Brain microvascular endothelial cell (primary cell): ENCODE measurements at places on chromosomes 6 and 20.

GRCh38 chr6:163543321-163543720, 128.8 kb downstream of the QKI start:
- DNase-seq = no peak

DNA sequence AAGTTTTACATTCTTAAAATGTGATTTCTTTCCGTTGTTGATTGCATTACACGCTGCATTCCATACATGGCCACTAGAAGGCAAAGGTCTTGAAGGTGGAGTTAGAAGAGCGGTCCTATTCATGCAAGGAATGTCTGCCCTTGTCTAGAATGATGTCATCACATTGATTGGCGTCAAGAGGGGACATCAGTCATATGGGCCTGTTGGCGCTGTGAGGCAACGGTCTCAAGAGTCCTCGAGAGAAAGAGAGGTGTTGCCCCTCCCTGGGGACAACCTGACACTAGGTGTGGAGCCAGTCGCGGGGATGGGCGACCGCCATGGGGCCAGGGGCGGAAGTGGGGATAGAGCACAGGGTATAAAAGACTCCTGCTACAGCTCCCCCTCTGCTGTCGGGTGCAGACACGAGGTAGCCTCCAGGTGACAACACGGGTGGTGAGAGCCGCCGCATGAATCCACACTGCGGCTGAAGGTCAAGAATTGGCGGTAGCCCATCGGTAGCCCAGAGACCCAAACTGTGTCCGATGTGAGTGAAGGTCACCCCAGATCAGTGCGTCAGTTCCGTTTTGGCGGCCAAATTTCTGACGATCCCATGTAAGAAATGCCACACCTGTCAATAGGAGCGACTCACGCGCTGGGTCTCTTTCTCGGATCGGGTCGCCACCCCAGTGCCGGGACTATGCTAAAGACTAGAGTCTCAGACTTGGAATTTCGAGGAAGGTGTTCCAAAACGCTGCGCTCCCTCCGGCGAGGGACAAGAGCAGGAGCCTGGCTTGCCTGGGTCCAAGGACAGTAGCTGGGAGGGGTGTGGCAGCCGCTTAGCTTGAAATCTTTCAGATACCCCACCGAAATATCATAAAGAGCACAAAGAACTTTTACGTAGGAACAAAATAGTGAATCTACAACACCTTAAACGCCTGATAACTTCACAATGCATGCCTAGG, 93.2 kb upstream of the ZNF184 start:
- DNase-seq = no peak

DNA sequence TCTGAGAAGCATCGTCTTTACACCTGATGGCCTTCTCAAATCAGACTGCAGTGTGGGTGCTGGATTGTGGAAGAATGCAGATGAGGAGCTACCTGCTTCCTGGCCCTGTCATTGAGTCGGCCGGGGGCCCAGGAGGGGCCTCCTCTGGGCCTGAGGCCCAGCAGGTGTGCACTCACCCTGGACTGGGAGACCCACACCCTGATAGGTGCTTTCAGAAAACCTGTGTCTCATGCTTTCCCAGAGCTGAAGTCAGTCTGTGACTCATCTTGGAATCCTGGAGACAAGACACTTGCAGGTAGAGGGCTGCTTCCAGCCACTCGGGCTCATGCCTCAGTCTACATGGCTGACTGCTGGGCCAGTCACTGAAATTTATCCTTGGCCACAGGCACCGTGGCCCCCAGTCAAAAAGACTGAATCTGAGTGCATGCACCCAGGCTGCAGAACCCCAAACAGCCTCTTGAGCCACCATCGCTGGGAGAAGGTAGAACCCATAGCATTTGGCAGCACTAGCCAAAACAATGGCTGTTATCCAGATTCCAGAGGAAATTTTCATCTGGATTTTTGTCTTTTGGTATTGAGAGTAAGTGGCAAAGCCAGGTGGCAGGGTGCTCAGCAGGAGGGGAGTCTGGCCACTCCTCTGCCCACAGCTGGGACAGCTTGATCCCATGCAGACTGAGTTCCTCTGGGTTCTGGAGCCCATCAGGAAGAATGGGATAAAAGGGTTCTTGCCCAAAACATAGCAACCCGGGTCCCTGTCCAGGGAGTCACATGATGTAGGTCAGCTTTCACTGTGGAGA, 182.0 kb upstream of the CST7 start:
- no peak for DNase-seq

DNA sequence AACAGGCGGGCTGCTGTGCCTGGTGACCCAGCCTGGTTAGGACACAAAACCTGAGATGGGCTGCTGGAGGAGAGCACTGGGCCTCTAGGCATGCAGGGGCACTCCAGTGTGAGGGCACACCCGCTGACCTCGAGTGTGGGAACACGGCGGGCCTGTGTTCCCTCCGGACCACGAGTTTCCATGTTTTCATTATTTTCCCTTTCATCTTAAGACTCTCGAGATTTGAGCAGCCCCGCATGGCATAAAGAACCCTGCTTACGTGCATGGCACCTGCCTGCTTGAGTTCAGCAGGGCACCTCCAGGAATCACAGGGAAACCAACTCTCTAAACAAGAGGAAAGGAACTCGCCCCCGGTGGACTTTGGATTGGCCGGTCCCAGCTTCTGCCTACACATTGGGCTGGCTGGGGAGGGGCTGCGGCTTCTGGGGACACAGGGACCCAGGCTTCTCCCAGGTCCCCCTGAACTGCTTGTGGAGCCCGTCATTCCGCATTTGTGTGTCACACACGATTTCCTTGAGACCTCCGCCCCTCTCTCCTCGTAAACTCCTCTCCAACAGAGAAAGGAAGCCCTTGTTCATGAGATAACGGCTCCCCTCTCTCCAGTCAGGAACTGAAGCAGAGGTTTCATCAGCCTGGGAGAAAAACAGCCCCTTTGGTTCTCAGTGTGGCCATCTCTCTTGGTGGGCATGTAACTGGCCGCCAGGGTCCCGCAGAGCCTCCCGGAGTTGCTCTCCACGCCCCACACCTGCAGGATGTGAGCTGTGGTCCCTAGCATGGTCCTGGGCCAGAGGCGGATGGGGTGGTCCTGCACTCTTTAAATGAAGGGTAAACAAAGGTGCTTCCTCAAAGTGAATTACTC, 181.8 kb downstream of the TTLL2 start:
- no peak for DNase-seq

DNA sequence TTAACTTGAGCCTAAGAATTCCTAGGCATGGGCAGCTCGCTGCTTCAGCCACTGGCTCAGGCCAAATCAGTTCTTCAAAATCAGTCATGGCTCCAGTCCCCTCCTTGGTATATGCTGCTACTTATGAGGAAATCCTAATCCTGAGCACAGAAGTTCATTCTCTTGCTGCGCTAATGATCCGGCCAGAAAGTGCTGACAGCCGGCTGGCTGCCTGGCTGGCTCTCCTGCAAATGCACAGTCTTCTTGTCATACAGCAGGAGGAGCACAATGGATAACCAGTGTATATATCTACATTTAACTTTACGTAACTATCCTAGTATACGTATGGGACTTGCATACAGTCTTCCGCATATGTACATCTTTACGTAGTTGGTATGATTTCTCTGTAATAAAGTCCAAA, 500.8 kb downstream of the PRKN start:
- DNase-seq = no peak

DNA sequence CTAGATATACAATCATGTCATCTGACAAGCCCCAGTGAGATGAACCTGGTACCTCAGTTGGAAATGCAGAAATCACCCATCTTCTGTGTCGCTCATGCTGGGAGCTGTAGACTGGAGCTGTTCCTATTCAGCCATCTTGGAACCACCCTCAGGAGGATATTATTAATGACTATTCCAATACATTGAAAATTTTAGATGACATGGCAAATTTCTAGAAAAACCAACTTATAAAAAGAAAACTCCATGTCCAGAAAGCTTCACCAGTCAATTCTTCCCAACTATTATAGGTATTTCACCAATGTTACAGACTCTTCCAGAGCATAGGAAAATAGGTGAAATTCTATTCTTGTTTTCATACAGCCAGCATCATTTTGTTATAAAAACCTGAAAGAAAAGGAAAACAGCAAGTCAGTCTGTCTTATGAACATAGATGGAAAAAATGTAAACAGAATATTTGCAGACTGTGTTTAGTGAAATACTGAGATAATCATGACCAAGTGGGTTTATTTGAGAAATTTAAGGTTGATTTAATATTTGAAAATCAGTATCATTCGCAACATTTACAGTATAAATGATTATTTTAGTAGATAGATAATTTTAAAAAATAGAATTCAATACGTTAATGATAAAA, 43.3 kb downstream of the ATRN start:
- DNase-seq = no peak

- DNase-seq = no peak
Observed at GRCh38 chr6:34332251-34333198, 59.9 kb downstream of the NUDT3 start.

DNA sequence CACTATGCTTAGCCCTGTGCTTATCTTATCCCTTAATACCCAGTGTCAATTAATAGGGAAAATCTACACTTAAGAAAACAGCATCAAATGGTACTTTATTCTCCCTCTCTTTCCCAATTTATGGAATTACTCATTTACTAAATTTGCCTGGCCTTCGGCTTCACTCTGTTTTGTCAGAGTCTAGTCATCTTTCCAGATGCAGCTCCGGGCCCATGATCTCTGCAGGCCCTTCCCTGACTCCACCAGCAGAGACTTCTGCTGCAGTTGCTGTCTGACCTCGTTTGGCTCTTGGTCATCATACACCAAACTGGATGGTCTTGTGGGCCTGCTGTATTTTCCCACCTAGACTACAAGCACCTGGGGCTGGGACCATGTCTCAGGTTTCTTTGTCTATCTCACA, 27.4 kb downstream of the MRS2 start:
- DNase-seq = no peak

DNA sequence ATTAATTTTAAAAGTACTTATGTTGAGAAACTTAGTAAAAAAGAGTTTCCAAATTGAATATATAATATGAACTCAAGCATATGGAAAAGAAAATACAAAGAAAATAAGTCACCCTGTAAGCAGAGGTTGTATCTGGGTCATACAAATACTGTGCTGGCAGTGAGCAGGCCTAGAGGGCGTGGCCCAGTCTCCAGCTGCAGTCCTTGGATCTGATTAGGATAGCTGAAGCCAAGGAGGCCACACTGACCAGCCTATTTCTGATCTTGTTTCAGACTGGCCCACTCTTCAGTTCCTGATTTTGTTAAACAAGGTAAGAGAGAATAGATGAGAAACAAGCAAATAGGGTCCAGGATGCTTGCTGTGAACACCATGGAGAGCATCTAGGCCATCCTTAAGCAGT, 228.8 kb downstream of the EPM2A start:
- no peak for DNase-seq

GRCh38 chr6:41404182-41404845, 68.9 kb downstream of the NCR2 start:
- no peak for DNase-seq

DNA sequence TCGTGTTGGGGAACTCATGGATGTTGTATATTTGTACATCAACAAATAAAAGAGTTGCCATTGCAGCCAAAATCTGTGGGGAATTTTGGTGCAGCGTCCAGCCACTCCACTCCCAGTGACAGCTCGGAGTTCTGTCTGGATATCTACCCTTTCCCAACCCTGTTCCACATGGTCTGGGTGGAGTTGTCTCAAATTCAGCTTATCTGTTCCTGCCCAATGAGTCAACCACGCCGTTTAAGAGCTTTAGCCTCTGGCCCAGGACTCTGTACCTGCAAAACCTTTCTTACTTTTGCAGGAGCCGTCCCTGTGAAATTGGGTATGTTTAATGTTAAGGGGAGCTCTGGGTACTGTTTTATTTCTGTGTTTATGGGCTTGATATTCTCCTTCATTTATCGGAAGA, 33.9 kb upstream of the OVOL2 start:
- no peak for DNase-seq
